ENCODE measurements at places on chromosomes 4 and X.

DNA sequence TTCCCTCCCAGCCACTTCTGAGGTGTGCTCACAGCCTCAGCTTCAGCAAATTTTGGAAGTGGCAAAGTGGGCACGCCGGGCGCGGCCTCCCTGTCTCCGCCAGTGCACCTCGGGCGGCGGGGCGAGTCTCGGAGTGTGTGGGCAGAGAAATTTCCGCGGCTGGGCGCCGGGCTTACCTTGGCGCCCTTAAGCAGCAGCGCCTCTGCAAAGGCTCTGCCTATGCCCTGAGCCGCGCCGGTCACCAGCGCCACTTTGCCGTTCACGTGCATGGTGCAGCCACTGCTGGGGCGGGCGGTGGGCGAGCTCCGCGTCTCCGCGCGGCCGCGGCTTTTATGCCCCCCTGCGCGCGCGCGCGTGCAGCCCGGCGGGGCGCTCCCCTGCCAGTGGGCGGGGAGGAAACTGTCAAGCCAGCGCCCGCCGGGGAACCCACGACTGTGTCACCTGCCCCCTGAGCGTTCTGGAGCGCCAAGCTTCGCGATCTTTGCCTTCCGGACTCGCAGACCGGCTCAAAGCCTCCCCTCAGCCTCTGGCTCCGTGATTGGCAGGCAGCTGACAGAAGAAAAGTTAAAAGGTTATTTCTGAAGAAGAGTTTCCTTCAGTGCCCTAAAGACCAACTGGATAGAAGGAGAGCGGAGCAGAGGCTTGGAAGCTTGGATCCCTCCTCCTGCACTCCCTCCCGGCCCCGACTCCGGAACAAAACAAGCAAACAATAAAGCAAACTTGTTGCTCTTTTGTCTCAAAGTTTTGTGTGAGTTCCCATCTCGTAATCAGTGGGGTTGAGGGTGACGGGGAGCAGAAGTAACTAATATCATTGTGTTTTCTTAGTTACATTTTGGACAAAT is at the start of gene HPGD:
Gene HPGD, minus strand, starts transcription at position 306 of the 842 bp plus-strand sequence. Its CDS starts 37 bp downstream, at position 269.
- DNase-seq = no peak

GRCh38 chr4:20260821-20261220 is 9.1 kb downstream of the SLIT2 start:
- DNase-seq = no peak

GRCh38 chr4:81786063-81786763 is 314.5 kb upstream of the RASGEF1B start:
- DNase-seq = no peak

GRCh38 chrX:78283511-78283910 is 43.9 kb downstream of the CYSLTR1 start:
- no peak for DNase-seq

DNA sequence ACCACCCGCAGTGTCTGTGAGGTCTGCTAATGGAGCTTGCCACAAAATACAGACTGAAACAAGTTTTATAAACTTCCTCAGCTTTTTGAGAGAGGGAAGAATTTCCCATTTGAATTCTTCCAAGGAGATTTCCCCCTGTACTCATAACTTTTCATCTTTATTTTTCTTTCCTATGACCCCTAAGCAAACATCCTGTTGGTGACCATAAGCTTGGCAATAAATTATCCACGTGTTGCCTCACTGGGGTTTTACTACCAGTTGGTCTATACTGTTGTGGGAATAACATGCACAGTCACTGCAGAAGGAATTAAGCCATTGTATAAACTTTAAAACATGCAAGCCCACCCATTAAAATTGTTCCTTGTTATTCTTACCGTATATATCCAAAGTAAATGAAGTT is 86.2 kb downstream of the SLC39A8 start:
- DNase-seq = no peak

All from NCI-H1092 (cell line).